Karpas-422 (cell line): ENCODE measurements at places on chromosomes 6 and 20. TPM values are rescaled to one million over a fixed set of nuclear protein-coding genes. Genes with fewer than 3 reads are reported as not detected.

Gene GRIK2
- 0.07 TPM in 2 replicates for total RNA-seq

Gene CEBPB
- total RNA-seq, result 24.4 and 49.1 TPM in 2 replicates

Gene MOXD1
- not detected in 2 replicates for total RNA-seq

Gene DSN1
- 15.4 and 16.3 TPM in 2 replicates for total RNA-seq

Gene ZBTB12
- total RNA-seq, result 13.3 and 26.3 TPM in 2 replicates

Gene KIF25
- total RNA-seq, result not detected in 2 replicates

Gene POM121L2
- total RNA-seq, result not detected in 2 replicates

Gene OR12D3
- total RNA-seq, result not detected in 2 replicates

Gene BTNL2
- total RNA-seq, result not detected in 2 replicates

Gene PRDM1
- total RNA-seq, result 0.11 and 0.54 TPM in 2 replicates

Gene PKIG
- total RNA-seq, result 261 and 285 TPM in 2 replicates

Gene TRDN
- total RNA-seq, result not detected in 2 replicates

Gene GJA10
- total RNA-seq, result 1.3 and 2.3 TPM in 2 replicates

Gene RNF114
- total RNA-seq, result 34.2 and 38.1 TPM in 2 replicates

Gene C6orf58
- not detected in 2 replicates for total RNA-seq

Gene TDP2
- total RNA-seq, result 30.1 and 49.3 TPM in 2 replicates

Gene CNR1
- 1.3 and 2.5 TPM in 2 replicates for total RNA-seq

GRCh38 chr6:148890096-148890495 is 143.3 kb downstream of the UST start:
- DNase-seq, result no peak

DNA sequence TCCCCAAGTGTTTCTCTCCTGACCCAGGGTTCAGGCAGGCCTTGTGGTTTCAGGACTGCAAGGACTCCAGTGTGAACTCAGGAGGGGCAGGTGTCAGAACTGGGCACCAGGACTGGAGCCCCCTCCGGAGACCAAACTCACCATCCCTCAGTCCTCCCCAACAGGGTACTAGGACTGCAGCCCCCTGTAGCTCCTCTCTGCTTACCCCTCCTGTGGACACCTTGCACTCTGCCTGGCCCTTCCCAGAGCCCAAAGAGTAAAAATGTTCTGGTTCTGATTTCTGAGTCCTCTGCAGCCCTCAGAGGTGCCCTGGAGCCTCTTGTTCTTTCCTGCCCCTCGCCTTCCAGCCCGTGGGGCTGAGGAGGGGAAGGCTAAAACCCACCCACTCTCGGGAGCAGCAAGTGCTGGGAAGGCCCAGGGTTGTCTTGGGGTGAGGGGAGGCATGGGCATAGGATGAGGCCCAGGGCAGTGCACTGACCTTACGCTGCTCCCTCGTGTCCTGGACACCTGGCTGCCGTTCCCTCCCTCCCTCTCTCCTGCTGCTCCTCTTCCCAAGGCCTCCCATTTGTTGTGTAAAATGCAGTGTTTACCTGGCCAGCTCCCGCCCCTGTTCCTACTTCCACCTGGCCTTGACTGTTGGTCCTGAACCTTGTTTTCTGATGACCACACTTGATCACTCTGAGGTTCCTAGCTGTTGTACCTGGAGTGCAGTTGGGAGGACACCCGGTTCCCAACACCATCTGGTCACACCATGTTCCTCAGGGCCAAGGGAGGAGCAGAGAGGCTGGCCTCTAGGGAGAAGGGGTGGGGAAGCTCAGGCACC is 9.9 kb downstream of the CNPY3 start:
- DNase-seq, result no peak

DNA sequence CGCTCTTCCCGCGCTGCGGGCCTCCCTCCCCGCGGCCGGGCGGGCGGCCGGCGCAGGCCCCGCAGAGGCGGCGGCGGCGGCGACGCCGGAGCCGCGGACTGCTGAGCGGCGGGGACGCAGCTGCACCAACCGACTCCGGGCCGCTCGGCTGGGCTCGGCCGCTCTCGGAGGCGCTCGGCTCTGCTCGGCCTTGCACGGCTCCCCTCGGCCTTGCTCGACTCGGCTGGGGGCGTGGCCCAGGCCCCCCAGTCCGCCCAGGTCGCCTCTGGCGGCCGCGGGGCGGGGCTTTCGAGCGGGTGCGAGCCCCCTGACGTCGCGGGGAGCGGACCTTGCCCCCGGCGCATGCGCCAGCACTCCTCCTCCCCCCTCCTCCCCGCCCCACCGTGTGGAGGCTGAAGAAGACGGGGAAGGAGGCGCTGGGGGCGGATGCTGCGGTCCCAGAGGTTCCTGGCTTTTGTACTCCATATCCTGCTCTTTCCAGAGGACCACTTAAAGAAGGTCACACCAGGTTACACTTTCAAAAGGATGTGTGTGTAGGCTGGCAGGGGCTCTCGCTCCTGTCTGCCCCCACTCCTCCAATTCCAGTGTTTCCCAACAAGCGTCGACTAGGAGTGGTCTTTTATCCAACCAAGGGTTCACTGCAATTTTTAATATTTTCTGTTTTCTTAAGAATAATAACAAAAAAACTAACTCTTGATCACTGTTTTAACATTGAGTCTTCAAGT is at the start of gene ZHX3:
TSS of gene ZHX3 (minus strand) at position 186 of the 725 bp plus-strand sequence. CDS start 112,815 bp downstream, outside the sequence.
- peak; percentile 99 for DNase-seq

- DNase-seq, result peak; percentile 90
Measured at GRCh38 chr20:51318058-51318949, 224.2 kb downstream of the NFATC2 start.

GRCh38 chr6:84137051-84137375 is 90.4 kb downstream of the CEP162 start:
- DNase-seq, result no peak

GRCh38 chr6:88116276-88116675 is 49.9 kb downstream of the CNR1 start:
- no peak for DNase-seq

DNA sequence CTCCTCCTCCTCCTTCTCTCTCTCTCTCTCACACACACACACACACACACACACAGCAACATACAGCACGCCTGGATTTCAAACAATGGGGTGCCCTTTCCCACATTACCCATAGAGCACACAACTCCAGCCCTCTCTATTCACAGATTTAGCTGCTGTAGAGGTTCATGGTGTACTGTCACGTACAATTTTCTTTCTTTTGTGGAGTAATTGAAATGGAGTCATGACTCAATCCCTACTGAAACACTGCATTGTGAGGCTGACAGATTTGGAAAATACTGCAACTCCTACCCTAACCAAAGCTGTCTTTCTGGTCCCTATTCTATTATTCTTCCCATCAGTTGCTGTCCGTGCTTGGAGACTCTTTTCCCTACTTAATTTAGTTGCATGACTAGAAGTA is 166.9 kb downstream of the EDN1 start:
- no peak for DNase-seq

DNA sequence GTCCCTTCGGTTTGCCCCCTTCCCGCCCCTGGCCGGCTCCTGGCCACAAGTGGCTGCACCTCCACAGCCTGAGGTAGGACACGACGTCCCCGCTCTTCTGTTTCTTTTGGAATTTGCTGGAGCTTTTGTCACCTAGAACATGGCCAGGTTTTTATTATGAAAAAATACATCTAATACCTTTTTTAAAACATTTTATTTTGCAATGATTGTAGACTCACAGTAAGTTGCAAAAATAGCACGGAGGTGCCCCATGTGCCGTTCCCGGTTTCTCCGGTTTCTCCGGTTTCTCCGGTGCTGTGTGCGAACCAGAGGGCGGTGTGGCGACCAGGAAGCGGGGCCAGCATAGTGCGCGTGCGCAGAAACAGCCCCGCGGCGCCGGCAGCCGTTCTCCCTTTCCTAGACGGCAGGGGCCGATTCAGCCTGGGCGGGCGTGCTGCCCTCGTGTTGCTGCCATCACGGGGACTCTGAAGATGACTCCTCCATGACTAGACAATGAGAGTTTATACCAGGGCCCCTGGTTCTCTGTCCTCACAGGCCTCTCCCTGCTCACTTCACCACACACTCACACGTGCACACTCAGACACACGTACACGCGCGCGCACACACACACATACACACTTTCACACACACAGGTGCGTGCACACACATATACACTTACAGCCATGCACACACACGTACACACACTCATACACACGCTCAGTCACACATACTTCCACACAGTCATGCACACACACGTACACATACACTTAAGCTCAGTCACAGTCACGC is 102.1 kb downstream of the TMEM242 start:
- peak; percentile 94 for DNase-seq

DNA sequence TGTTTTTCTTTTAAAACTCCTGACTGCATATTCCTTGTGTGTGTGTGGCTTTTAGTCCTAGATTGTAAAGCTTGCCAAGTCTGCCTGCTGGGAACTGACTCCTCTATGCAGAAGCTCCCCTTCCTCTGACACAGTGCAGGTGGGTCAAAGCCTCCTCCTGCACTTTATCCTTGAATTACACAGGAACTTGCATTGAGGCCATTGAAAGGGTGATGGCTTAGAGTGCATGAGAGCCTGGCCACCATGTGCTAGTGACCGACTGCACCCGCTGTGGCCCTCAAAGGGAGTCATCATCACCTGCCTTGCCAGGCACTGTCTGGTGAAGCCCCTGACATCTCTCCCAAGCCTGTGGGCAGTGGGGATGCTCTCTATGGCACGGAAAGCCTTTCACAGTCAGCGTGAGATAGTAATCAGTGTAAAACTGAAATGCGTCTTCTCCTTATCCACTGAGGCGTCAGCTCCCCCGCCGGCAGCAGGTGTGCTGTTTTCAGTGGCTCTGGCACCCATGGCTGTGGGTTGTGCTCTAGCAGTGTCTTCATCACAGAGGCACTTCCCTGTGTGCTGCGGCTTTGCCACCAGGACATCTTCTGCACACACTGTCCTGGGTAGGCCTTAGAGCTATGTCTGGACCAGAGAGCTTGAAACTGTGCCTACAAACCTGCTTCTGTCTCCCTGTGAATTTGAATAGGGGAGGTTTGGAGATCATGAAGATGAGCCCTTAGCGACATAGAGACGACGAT is 87.9 kb downstream of the THBS2 start:
- no peak for DNase-seq

DNA sequence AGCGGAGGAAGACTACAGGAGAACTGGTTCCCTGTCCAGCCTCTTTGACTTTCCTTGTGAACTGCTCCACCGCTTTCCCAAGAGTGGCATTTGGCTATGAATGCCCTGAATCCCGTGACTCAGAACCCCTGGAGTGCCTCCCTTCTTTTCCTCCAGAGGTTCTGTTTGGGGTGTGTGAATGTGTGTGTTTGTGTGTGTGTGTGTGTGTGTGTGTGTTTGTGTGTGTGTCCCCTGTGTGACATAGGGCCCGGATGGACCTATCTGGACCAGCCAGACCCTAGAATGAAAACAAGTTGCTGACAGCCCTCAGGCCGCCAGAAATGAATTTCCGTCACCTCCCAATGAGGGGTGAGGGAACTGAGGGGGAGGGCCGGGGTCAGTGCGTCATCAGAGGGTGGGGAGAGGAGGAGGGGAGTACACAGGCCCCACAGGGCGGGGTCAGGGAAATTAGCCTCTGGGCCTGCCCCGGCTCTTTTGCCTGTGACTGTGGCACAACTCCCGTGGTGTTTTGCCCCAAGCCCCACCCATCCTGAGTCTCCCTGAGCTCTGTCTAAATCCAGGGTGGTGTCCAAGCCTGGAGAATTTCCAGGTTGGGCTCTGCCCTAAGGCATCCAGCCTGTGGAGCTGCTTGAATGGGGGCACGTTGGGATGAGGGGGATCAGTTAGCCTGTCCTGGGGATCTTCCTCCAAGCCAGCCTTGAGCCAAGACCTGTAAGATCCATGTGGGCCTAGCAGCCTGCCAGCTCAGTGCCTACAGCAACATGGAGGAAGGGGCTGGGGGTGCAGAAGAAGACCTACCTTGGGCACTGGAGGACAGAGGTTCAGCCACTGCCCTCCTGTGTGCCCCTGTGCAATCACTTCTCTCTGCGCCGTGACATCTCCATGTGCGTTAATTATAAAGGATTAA is 15.2 kb upstream of the MRPS18A start:
- peak; percentile 85 for DNase-seq

DNA sequence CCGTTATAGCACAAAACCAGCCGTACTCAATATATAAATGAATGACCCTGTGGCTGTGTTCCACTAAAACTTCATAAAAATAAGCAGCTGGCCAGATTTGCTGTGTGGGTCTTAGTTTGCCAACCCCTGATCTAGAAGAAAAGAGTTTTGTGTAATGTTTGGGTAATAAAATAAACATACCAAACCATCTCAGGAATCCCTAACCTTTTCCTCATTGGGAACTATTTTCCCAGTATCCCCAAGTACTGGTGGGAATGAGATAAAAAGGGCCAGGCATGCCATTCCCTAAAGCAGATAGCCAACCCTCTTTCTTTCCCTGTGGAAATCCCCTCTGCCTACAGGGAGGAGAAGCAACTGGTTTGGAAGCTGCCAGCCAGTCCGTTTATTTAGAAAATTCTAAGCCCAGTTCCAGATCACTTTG is 169.1 kb upstream of the AKAP12 start:
- no peak for DNase-seq

- DNase-seq, result no peak
Measured at GRCh38 chr20:10185741-10186558, 32.7 kb upstream of the SNAP25 start.

- no peak for DNase-seq
Measured at GRCh38 chr6:57177545-57178265, 5.6 kb downstream of the BAG2 start.

GRCh38 chr6:121645100-121645745 is 209.8 kb downstream of the GJA1 start:
- no peak for DNase-seq

- DNase-seq, result no peak
Measured at GRCh38 chr6:154958469-154958868, 36.6 kb upstream of the TIAM2 start.

- DNase-seq, result no peak
Measured at GRCh38 chr6:48222241-48222640, 111.2 kb upstream of the PTCHD4 start.

DNA sequence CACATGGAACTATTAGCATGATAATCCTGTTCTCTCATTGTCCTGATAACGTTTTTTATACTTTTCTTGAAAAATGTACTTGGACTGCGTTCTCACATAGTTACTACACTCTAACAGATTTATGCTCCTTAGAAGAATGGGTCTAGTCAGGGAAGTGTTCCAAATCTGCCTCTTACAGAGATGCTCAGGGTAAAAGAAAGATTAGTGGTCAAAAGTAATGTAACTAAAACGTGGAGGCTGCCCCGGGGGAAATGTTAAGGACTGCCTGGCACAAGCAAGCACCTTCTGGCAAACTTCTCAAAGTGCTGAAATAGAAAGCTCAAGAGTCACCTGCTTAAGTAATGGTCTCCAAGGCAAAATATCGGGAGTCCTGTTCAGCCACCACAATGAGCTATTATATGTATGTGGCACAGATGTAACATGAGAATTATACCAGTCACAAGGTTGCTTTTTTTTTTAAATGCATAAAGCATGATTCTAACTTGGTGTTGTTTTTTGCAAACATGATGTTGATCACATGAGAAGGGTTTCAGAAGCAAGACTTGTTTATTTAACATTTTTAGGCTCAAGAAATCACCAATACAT is 244.5 kb upstream of the JARID2 start:
- no peak for DNase-seq
